T-helper 2 cell treated with Interferon-gamma antibody and Interleukin-4, amounts not matched to agents 5 μg/mL and 100 μg/mL, for 36 hours (primary cell): ENCODE measurements at places on chromosomes 13 and 19.

- no peak for DNase-seq
These were observed 12.6 kb upstream of the GARRE1 start for GRCh38 chr19:34241513-34242337.

GRCh38 chr19:45881909-45882528, 3.9 kb downstream of the IRF2BP1 start:
- DNase-seq, result no peak

DNA sequence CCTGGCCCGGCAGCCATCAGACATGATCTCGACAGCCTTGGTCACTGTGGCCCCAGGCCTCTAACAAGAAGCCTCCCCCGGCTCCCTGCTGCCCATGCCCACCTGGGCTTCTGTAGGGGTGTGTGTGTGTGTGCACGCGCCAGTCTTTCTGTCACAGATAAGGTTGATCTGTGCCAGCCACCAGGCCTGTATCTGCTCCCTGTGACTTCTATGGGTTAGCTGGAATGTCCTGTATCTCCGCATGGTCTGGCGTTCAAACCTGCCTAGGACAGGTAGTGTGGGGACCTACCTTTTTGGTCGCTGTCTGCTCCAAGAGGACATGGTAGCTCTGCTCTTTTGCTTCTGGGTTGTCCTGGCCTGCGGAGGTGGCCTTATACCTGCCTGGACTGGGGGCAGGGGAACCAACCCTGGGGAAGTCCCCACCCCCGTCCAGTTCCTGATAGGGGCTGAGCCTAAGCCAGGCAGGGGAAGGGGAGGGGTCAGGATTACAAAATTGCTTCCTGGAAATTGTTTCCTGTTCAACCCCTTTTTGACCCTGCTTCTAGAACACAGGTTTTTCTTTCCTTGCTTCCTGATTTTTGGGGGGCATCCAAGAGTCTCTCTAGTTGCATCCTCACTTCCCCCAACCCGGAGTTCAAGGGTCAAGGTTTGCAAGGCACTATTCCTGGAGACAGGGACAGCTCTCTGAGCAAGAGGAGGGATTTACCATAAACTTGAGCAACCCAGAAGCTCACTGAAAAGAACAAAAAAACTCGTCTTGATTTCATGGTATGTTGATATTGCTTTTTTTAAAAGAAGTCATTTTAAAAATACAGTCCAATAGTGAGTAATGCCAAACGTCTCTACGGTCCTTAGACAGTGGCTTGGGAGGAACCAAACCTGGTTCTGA, at the start of gene LRG1:
LRG1 (minus strand) TSS at position 344 of the 889 bp plus-strand sequence; CDS start at position 321, 23 bp downstream.
- no peak for DNase-seq

DNA sequence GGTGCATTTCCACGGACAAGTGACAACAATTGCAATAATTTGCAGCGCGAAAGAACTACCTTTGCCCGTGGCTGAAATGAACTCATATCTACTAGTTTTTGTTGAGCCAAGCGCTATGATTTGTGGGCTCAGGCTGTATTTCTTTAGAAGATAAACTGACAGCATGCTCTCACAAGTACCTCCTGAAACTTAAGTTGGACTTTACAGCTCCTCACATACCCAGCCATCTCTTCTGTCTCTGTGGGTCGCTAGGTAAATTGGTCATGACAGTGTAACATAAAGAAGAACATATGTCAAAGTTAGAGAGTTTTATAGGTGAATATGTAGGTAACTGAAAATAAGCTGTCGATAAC, 839 bp downstream of the COG6 start:
- DNase-seq, result no peak

DNA sequence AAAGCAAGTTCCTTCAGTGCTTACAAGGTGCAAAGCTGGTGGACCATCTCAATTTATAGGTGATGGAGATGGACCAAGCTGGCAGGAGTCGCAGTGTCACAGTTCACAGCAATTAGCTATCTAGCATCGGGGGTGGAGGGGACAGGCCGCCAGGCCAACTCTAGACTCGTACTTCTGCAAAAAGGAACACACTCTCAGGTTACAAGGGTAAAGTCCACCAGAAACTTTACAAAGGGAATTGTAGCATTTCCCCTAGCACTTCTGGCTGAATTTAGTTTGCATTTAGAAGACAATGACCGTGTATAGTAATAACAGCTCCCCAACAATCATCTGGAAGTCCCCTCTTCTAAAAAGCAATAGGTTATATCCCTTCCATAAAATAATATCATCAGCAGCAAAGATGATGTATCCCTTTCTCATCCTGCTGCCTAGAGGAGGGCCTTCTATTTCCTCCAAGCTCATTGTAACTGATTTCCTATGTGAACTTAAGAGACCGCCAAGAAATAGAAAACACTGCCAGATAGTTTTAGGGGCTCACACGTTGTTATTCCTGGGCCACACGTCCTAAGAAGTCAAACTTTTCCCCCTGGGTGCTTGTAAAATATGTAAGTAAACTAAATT, 8.5 kb upstream of the DOCK9 start:
- DNase-seq, result no peak

DNA sequence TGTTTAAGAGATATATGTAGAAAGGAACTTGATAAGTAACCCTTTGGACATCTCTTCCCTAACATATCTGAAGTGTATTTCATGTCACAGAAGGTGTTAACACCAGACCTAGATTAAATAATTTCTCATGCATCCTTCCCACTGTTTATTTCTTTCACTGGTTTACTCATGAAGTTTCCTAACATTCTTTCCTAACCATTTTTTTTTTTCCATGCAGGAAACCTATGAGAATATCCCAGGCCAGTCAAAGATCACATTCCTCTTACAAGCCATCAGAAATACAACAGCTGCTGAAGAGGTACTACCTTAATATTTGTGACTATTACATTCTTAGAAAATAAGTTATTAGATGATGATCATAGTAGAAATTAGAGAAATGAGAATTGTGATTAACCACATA, 28.8 kb downstream of the IPO5 start:
- DNase-seq, result no peak

DNA sequence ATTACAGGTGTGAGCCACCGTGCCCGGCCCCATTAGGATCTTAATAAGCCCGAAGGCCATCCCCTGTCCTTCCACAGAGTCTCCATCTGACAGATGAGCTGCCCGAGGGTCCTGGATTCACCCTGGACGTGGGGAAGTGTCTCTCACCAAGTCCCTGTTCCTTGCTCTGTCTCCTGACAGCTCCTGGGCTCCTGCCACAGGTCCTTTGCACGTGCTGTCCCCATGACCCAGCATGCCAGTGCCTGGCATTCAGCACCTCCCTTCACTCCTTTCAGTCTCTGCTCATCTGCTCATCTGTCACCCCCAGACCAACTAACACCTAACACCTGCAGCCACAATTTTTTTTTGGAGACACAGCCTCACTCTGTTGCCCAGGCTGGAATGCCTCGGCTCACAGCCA, 14.5 kb downstream of the CERS1 start:
- no peak for DNase-seq

GRCh38 chr19:36719687-36720556, 32.5 kb downstream of the ZNF567 start:
- no peak for DNase-seq

DNA sequence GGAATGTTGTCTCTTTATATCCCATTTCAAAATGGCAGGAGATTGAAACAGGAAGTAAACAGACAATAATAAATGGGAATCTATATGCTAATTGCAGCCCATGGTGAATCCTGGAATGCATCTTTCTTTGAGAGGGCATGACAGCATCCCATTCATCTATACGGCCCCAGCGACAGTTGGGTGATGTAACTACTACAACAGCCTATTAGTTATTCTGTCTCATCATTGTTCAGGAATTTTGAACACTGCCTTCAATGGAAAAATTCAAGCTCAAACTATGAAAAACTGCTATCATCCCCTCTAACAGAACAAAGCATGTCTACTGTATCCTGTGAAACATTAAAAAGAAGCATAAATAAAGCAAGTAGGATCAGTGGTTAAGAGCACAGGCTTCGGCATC, 262.1 kb downstream of the DCT start:
- no peak for DNase-seq

- DNase-seq, result no peak
These were observed 1994.2 kb upstream of the PCDH20 start for GRCh38 chr13:63409791-63410351.

DNA sequence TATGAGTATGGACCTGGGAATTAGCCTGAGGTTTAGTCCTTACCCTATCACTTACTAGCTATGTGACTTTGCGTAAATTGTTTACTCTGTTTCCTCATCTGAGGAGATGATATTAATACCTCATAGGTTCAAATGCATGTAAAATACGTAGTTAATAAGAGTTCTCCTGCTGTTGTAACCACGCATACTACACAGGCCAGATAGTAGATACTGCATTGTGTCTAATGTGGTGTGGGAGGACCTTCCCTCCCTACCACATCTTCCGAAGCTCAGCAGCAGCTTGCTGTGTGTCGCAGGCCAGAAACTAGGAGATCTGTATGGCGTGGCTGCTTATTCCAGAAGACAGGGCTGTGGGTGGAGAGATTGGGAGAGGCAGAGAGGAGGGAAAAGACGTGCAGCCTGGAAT, 23.0 kb downstream of the GTF2F2 start:
- DNase-seq, result no peak
